Ureter (tissue), 1 donor: ENCODE measurements at places on chromosomes 16 and 17.

GRCh38 chr17:44204441-44204882 lies 4.8 kb upstream of the ATXN7L3 start:
- DNase-seq = no peak

DNA sequence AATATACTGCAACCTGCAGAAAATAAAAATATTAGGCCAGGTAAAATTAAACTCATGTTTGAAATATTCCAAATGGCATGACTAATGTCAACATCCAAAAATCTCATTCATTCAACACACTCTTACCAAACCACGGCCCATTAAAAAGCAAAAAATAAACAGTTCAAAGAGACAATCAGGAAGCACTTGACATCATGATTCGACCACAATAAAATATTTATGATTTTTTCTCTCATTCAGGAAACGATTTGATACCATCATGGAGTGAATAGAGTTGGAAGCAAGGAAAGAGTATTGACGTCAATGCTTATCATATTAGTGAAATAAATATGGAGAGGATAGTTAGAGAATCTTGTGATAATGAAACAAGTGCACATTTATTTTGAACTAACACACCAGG lies 354.1 kb downstream of the KCNJ2 start:
- DNase-seq = no peak

DNA sequence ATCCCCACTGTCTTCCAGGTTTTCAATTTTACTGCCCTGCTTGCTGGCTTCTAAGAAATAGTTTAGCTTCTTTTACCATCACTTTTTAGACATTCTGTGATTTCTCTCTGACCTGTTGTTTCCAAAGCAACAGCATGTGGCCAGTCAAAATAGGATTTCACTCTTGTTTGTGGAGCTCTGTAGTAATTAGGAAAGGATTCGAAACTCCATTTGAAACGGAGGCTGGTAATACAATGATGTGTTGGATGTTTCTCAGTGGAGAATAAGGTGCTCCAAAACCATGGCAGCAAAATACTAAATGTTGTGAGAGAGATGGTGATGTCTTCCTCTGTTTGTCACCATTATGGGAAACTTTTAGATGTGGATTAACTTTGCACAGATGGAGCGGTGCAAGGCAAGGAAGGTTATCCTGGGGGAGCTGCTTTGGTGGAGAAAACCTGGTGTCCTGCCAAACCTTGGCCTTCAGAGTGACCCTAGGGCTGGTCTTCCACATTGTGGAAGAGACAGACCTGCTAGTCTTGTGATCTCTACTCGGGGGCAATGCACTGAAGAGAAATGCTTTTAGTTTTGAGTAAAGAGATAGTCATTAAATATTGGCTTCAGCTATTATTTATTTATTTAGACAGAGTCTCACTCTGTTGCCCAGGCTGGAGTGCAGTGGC lies 79.4 kb downstream of the PRKCA start:
- no peak for DNase-seq

DNA sequence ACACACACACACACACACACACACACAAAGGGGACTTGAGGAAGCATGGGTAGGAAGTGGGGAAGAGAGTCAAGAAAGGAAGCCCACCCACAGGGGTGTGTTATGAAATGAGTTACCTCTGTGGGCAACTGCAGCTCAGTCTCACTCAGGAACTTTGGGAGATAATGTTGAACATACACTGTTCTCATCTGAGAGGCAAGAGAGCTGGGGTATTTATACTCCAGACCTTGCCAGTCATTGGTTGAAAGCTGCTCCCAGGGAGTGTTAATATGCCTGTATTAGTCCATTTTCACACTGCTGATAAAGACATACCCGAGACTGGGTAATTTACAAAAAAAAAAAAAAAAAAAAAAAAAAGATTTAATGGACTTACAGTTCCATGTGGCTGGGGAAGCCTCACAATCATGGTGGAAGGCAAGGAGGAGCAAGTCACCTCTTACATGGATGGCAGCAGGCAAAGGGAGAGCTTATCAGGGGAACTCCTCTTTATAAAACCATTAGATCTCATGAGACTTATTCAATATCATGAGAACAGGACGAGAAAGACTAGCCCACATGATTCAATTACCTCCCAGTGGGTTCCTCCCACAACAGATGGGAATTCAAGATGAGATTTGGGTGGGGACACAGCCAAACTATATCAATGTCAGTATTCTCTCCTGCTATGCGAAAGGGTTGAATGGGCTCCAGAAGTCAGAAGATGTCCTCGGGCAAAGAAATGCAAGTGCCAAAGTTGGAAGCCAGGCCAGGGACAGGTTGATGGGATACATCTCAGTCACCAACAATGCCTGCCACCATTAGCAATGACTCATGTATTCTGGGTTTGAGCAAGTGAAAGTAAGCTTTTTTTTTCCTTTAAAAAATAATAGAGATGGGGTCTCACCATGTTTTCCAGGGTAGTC lies 270.5 kb downstream of the MRTFB start:
- no peak for DNase-seq

DNA sequence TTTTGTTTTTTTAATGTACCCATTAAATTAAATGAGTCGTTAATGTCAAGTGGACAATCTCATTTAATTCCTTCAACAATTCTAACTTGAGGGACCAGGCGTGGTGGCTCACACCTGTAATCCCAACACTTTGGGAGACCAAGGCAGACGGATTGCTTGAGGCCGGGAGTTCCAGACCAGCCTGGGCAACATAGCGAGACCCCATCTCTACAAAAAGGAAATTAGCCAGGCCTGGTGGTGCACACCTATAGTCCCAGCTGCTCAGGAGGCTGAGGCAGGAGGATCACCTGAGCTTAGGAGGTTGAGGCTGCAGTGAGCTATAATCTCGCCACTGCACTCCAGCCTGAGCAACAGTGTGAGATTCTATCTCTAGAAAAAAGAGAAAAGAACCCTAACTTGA lies 20.7 kb upstream of the GSG1L start:
- DNase-seq = no peak

- no peak for DNase-seq
These were observed 76.5 kb upstream of the NUDT7 start for GRCh38 chr16:77645764-77646163.

DNA sequence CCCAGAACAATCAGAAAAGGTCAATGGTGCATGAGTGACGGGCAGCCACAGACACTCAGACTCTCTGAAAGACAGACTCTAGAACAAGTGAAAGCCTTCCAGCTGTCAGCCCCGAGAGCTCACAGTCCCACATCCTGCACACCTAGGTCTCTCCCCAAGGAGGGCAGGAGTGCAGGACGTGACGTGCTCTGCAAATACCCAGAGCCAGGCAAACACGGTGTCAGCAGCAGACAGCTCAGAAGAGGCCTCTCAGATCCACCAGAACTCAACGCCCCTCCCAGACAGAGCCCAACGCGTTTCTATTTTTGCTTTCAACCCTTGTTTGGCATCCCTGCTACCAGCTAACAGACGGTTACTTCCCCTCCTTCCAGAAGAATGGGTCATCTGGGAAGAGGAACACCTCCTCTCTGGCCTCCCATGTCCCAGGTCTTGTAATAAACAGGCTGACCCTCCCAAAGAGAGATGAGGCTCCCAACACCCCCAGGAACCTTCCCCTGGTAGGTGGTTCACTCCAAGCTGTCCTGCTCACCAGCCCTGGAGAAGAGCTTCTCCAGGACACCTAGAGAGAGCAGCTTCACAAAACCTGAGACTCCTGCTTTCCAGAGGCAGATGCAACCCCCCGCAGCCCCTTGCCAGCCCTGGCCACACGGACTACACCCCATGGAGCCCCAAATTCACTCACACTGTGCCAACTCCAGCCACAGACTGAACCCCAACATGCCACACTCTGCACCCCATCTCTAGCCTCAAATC lies 7.6 kb downstream of the PITPNM3 start:
- DNase-seq = no peak
